ENCODE measurements at places on chromosomes 16 and 17. TPM values are rescaled to one million over a fixed set of nuclear protein-coding genes. Genes with fewer than 3 reads are reported as not detected.

UTS2R gene
- total RNA-seq = 0.88 TPM

SEPTIN12 gene
- not detected for total RNA-seq

FAM83G gene
- total RNA-seq = 7.4 TPM

PLA2G10 gene
- total RNA-seq = not detected

OR2C1 gene
- total RNA-seq = not detected

GRCh38 chr16:1381612-1382406 lies 30.1 kb downstream of the GNPTG start:
- H3K4me3 ChIP-seq = no peak overlapping the region
- no peak overlapping the region for H3K27ac ChIP-seq
- H3K4me1 ChIP-seq = peaks cover 18% of the 10 kb centered on the region
- H3K36me3 ChIP-seq = peaks cover 54% of the 10 kb centered on the region
- no peak for DNase-seq
- no peaks in the 10 kb centered on the region for H3K27me3 ChIP-seq

- H3K4me3 ChIP-seq = no peak overlapping the region
- H3K36me3 ChIP-seq = no peaks in the 10 kb centered on the region
- DNase-seq = no peak
- H3K27ac ChIP-seq = no peak overlapping the region
- no peaks in the 10 kb centered on the region for H3K27me3 ChIP-seq
These were observed 112.8 kb downstream of the C16orf78 start for GRCh38 chr16:49486400-49486799.

- no peaks in the 10 kb centered on the region for H3K27me3 ChIP-seq
- H3K27ac ChIP-seq = no peak overlapping the region
- no peak for DNase-seq
- H3K4me3 ChIP-seq = no peak overlapping the region
These were observed 36.3 kb upstream of the CACNG1 start for GRCh38 chr17:67008101-67008500.

DNA sequence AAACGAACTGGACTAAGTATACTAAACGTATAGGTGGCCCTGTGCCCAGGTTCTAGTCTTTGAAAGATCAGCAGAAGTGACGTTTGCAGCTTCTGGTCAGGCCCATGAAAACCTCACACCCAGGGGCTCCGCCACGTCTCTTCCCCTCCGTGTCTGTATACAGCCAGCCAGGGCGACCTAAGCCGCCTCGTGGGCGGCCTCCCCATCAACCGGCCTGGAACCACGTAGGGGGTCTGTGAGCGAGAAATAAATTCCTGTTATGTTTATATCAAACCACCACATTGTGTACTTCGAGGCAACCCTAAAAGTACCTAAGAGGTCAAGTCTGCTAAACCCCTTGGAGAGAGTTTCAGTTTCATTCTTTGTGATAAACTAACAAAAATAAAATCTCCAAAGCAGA lies 6.8 kb downstream of the TK1 start:
- peaks cover 22% of the 10 kb centered on the region for H3K4me1 ChIP-seq
- peak overlapping the region; percentile 57 for H3K27ac ChIP-seq
- no peak overlapping the region for H3K4me3 ChIP-seq
- H3K36me3 ChIP-seq = no peaks in the 10 kb centered on the region
- H3K27me3 ChIP-seq = no peaks in the 10 kb centered on the region

- peaks cover 26% of the 10 kb centered on the region for H3K27me3 ChIP-seq
- H3K36me3 ChIP-seq = no peaks in the 10 kb centered on the region
- peaks cover 36% of the 10 kb centered on the region for H3K4me1 ChIP-seq
- DNase-seq = no peak
These were observed 2.7 kb upstream of the ETV4 start for GRCh38 chr17:43548689-43549379.

DNA sequence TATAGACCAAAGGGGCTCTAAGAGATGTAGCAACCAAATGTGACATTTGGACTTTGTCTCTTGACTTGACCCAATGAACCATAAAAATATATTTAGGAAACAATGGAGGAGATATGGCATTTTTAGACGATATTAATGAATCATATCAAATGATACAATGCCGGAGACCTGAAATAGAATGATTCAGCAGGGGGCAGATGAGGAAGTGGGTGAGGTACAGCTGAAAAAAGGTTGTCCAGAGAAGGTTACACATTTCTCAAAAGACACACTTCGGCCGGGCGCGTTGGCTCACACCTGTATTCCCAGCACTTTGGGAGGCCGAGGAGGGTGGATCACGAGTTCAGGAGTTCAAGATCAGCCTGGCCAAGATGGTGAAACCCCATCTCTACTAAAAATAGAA lies 16.5 kb upstream of the SNN start:
- no peaks in the 10 kb centered on the region for H3K4me1 ChIP-seq
- H3K4me3 ChIP-seq = no peak overlapping the region
- H3K36me3 ChIP-seq = no peaks in the 10 kb centered on the region
- no peaks in the 10 kb centered on the region for H3K27me3 ChIP-seq

DNA sequence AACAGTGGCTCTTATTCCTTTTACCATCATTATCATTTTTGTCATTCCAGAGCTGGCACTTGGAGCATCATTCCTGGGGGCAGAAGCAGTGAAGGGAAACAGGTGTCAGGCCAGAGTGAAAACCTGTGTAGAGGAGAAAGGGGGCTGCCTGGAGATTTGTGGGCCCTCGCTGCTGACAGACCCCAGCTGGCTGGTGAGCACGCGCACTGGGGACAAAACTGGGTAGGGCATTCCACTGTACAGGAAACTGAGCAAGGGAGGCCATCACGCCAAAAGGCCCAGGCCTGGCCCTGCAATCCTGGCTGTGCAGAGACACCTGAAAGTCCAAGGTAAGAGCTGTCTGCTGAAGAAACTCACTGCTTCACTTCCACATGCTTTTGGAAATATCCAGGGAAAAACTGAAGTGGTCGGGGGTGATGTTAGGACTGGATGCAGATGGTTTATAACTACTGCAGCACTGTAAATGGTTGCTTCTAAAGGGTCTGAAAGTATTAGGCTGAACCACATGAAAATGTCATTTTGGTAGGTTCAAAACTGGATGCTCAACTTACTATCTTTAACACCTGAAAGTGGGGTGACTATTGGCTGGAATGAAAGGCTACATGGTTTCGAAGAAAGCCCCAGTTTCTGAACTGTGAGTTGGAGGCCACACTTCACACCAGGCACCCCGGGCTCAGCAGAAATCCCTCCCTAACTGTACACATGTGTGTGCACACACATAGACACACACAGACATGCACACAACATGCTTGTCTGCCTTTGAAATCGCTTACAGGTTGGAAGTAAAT lies 225.0 kb downstream of the C16orf78 start:
- no peak overlapping the region for H3K27ac ChIP-seq
- H3K4me1 ChIP-seq = no peaks in the 10 kb centered on the region
- no peak overlapping the region for H3K4me3 ChIP-seq
- H3K27me3 ChIP-seq = no peaks in the 10 kb centered on the region
- no peak for DNase-seq
- no peaks in the 10 kb centered on the region for H3K36me3 ChIP-seq
